Glutamatergic neuron (in vitro differentiated cells): ENCODE measurements at places on chromosomes 5 and 9.

- DNase-seq = no peak
Observed at GRCh38 chr5:140214831-140215230, 39.8 kb downstream of the CYSTM1 start.

GRCh38 chr9:38226491-38226951 lies 157.5 kb upstream of the SHB start:
- peak; percentile 32 for DNase-seq

DNA sequence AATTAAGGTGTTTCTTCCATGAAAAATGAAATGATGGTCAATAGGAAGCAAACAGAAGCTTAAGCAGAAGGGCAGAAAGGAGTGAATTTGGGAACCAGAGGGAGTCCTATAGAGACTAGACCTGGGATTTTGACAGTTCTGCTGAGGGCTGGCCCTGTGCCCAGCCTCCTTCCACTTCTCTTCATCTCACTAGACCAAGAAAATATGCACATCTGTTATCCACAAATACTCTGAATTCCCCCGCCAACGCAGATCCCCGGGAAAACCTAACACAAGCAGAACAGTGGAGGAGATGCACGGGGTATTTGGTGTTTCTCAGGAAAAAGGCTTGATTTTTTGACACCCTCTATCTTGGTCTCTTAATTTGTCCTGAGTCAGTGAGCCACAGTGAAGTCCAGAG lies 22.7 kb downstream of the GRIA1 start:
- no peak for DNase-seq

- no peak for DNase-seq
Observed at GRCh38 chr5:158414780-158415179, 555.8 kb upstream of the CLINT1 start.

- DNase-seq = no peak
Observed at GRCh38 chr5:19734776-19735175, 253.2 kb downstream of the CDH18 start.

- no peak for DNase-seq
Observed at GRCh38 chr9:112162621-112163413, 12.3 kb downstream of the SUSD1 start.

GRCh38 chr9:16184964-16185646 lies 632.3 kb downstream of the CCDC171 start:
- no peak for DNase-seq

GRCh38 chr5:82107267-82107666 lies 135.4 kb downstream of the ATG10 start:
- DNase-seq = no peak
